ENCODE measurements at places on chromosomes 4 and X.

GRCh38 chrX:91108761-91109160 lies 325.9 kb upstream of the PABPC5 start:
- DNase-seq, result no peak

- DNase-seq, result no peak
Measured at GRCh38 chrX:72539822-72540221, 32.8 kb downstream of the HDAC8 start.

- DNase-seq, result no peak
Measured at GRCh38 chr4:5884796-5885195, 8.1 kb downstream of the CRMP1 start.

- DNase-seq, result no peak
Measured at GRCh38 chrX:37349221-37350033, at the start of gene PRRG1. Gene PRRG1, plus strand, starts transcription at chrX:37349364. Its CDS starts 56,886 bp downstream, at chrX:37406250.

DNA sequence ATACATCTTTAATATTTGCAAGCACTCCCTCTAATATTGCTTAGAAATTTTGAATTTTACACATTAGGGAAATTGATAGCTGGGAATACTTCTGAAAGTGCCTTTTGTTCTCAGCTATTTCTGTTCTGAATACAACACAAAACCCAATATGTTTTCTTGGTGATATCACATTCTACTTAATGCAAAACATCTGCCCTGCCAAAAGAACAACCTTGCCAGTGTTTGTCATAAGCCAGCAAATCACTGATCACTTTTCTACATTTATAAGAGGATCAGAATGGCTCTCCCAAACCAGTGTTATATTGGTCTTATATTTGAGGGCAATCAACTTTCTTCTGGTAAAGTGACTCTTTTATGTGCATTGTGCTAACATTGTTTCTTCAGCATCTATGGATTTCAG lies 126.8 kb upstream of the APOOL start:
- no peak for DNase-seq

GRCh38 chr4:25011135-25011866 lies 19.4 kb downstream of the LGI2 start:
- no peak for DNase-seq

DNA sequence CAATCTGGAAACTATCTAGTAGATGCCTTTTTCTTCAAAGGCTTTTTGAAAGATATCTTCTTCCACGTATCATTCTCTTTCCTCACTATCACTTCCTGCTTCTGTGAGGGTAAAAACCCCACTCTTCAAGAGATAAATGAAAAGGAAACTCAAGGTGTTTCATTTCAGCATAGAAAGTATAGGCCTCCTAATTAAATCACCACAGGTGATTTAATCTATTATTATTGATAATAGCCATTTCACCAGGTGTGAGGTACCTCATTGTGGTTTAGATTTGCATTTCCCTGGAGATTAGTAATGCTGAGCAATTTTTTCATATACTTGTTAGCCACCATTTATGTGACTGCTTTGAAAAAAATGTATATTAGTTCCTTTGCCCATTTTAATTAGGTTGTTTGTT lies 92.0 kb upstream of the EMCN start:
- no peak for DNase-seq

- no peak for DNase-seq
Measured at GRCh38 chr4:38100474-38101255, 140.5 kb downstream of the PTTG2 start.

DNA sequence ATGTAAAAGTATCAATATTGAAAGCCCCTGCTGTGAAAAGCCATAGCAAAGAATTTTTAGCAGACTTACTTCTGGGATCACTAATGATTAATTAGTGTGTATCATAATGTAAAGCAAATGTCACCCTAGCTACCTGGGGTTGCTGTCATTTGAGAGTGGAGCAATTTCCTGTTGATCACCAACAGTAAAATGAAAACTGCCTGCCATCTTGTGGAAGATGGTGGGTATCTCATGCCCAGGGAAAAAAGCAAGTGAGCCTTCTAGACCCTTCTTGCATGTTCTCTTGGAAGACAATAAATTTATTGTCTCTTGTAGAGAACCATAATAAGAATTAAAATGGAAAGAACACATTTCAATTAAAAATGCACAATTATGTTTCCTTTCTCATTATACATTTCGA lies 360.2 kb downstream of the ZIC3 start:
- DNase-seq, result no peak

DNA sequence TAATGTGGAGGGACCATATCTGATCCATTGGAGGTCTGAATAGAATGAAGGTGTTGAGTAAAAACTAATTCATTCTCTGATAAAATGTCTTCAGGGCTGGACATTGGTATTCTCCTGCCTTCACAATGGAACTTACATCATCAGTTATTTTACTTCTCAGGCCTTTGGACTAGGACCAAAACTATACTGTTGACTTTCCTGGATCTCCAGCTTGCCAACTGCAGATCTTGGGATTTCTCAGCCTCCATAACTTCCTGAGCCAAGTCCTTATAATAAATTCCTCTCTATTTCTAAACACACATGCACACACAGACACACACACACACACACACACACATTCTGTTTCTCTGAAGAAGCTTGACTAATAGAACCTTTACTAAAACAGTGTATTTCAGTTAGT lies 1858.6 kb upstream of the ADGRL3 start:
- no peak for DNase-seq

DNA sequence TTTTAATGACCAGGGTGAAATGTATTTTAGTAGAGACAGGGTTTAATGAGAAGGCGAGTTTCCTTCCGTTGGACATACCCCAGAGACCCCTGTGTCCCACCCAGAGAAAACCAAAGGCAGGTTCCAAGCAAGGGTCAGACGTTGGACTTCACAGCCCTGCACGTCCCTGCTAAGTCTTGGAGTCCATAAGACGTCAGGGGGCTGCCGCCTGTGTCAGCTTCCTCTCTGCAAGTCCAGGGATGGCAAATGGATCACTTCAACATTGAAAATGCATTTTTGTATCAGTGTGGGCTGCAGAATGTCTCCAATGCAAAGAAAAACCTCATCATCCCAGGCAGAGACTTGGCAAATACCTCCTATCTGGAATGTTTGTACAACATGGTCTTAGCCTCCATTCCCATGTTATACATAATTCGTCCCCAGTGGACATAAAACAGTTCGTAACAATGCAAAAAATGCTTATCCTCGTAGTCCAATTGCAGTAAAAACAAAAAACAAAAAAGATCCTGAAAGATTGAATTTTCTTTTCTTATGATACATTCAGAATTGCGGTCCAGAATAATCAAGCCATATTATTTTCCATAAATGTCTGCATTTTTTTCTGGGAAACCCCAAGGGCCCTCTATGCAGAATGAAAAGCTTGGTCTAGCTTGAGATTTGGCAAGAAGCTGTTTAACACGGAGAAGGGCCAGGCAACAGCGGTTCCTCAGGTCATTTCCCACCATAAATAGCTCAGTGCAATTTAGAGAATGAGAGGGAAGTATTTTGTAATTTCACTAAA lies 190.9 kb downstream of the SHOX start:
- DNase-seq, result no peak

DNA sequence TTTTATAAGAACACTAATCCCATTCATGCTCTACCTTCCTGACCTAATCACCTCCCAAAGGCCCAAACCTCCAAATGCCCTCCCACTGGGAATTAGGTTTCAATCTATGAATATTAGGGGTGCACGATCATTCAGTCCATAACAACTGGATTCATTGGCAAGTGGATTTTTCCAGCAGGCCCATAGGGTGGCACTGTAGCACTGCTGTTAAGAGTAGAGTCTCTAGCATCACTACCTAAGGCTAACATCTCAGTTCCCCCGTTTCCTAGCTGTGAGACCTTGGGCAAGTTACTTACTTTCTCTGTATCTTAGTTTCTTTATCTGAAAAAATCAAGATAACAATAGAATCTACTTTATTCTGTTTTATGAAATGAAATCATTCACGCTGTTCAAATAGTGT lies 315.8 kb downstream of the STIM2 start:
- DNase-seq, result no peak

DNA sequence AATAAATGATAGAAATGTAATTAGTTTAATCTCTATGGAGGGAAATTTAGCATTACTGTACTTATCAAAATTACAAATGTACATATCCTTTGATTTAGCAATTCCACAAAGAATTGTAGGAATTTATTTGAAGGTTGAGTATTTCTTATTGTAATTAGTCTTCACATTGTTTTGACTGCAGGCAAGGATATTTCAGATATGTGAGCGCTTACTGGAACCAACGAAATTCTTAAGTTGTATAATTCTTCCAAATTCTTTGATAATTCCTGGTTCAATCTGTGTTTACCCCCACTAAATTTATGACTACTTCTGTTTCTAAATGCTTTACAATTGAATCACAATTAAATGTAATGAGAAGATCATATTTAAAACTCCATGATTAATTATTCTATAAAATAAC lies 26.9 kb upstream of the WWC2 start:
- no peak for DNase-seq

- DNase-seq, result no peak
Measured at GRCh38 chrX:25039036-25039435, 23.3 kb upstream of the ARX start.

- no peak for DNase-seq
Measured at GRCh38 chrX:84153538-84153937, 34.5 kb downstream of the RPS6KA6 start.

DNA sequence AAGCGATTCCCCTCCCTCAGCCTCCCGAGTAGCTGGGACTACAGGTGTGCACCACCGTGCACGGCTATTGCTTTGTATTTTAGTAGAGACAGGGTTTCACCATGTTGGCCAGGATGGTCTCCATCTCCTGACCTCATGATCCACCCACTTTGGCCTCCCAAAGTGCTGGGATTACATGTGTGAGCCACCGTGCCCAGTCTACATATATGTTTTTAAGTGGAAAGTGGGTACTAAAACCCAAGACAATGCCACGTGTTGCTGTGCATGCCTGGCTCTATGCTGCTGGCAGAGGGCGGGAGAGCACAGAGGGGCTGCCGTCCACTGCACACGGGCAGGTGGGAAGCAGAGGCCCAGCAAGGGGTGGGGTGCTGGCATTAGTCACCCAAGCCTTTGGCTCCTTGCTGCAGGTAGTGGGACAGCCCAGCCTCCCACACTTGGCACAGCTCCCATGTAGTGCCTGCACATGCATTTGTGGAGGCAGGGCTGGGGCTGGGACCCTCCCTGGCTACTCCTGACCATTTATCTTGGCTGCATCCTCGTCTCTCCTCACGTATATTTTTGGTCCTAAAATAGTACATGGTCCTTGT lies 3.5 kb downstream of the EMD start:
- no peak for DNase-seq

DNA sequence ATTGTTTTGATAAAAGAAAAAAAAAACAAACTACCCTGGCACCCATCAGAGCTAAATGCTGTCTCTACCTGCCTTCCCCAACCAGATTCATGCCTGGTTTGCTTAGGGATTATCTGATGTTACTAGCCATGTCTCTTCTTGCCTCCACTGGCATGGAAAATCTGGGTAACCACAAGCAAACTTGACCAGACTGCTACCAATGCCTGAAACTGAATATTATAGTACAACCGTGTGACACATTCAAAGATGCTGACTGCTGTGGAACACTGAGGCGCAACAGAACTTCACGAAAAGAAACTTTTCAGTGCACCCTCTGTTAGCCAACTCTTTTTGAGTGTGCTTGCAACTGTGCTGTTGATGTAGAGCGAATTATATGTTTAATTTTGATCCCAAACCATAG lies 228.1 kb downstream of the CBR4 start:
- no peak for DNase-seq

DNA sequence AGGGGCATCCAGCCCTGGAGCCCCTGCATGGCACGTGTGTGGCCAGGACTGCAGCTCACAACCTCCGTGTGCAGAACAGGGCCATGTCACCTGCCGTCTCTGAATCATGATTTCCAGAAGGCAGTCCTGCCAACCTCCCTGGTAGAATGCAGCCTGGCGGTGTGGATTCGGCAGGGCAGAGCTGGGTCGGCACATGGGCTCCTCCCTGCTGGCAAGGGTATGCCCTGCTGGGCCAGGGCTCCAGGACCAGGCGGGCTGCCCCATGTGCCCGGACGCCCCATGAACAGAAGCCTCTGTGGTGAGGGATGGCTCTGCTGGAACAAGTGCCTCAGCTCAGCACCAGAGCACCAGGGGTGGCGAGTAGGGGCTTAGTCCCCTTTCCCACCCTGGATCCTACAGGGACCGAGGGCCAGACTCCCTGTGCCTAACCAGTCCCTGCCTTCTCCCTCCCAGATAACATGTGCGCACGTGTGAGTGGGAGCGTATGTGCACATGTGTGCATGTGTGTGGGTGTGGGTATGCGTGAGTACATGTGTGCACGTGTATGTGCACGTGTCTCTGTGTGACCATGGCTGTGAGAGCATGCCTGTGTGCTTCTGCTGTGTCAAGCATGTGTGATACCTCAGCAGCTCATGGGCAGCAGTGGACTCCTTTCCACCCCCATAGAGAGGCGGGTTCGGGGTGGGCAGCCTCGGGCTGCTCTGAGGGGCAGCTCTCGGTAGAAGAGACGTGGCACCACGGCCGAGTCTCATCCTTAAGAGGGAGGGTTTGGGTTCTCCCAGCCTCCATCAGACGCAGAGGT lies 10.3 kb upstream of the MXD4 start:
- no peak for DNase-seq

DNA sequence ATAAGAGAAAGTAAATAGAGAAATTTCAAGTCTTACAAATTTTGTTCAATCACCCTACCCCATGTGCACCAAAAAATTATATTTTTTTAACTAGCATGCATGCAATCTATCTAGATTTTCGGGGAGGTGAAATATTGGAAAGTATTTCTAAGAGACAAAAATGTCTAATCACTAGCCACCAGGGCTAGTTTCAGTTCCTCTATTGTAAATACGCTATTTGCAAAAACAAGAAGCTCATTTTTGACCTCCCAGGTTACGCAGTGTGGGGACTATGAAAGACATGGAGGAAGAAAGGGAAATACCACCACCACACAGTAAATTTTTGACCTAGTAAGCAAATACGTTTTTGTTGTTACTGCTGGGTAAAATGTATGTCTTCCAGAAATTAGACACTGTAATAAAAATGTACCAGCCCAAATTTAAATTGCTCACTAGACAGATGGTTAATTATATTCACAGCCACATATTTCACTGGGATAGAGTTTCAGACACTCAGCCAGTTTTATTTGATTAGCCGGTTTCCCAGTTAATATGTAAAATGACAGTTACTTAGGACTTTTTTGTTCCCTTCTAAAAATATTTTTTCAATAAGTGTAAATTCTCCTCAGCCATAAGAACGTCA lies 2.2 kb downstream of the NEXMIF start:
- no peak for DNase-seq

DNA sequence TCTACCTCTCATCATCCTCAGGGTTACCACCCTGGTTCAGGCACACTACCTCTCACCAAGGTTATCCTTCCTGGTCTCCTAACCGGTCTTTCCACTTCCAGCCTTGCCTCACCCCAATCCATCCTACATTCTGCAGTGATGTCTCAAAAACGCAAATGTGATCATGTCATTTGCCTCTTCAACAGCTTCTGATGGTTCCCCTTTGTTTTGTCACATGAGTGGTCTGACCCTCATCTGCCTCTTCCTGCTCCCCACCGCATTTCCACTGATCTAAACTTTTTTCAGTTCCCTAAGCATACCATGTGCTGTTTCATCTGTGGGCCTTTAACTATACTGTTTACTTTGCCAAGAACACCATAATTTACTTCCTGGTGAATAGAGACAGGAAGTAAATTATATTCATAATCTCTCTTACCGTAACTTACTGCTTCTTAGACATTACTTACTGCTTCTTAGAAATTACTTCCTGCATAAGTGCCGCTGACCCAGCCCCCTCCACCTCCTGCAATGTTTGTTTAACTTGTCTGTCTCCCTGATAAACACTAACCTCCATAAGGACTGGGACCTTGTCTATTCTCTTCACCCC lies 27.1 kb upstream of the NSUN7 start:
- no peak for DNase-seq

Data from stimulated activated CD8-positive, alpha-beta memory T cell treated with anti-CD3 and anti-CD28 coated beads, Interleukin-12 subunit alpha, Interleukin-12 subunit beta, amount 100 ng/mL, for 4 hours (primary cell).